ENCODE measurements at places on chromosomes 2 and 18. TPM values are rescaled to one million over a fixed set of nuclear protein-coding genes. Genes with fewer than 3 reads are reported as not detected.

The CHRND gene
- total RNA-seq = not detected

The MOGAT1 gene
- not detected for total RNA-seq

The SERPINB10 gene
- total RNA-seq = not detected

The POTEI gene
- not detected for total RNA-seq

The ATF2 gene
- 58.4 TPM for total RNA-seq

The CXCR1 gene
- 0.54 TPM for total RNA-seq

The RPRM gene
- total RNA-seq = not detected

The CHRNG gene
- not detected for total RNA-seq

The INPP1 gene
- total RNA-seq = 18.9 TPM

The GMCL1 gene
- total RNA-seq = 26.5 TPM

The IAH1 gene
- total RNA-seq = 71.3 TPM

The PLB1 gene
- 0.67 TPM for total RNA-seq

The BOD1L2 gene
- total RNA-seq = not detected

The FBLN7 gene
- total RNA-seq = 0.26 TPM

The MYO7B gene
- total RNA-seq = 0.26 TPM

The ITGB6 gene
- total RNA-seq = not detected

The CABYR gene
- total RNA-seq = 0.76 TPM

The CFAP65 gene
- not detected for total RNA-seq

The MC5R gene
- total RNA-seq = not detected

The UPP2 gene
- not detected for total RNA-seq

The FBXO48 gene
- 3.3 TPM for total RNA-seq

The PKDCC gene
- total RNA-seq = not detected

The UGT1A3 gene
- total RNA-seq = not detected

The SCN7A gene
- total RNA-seq = not detected

The IHH gene
- not detected for total RNA-seq

The ABCB11 gene
- not detected for total RNA-seq

The COL5A2 gene
- total RNA-seq = 4.6 TPM

The ZNF514 gene
- total RNA-seq = 12.0 TPM

The TMEM178A gene
- total RNA-seq = not detected

The SLC30A3 gene
- 0.38 TPM for total RNA-seq

The RAB6C gene
- total RNA-seq = 0.18 TPM

The INPP5D gene
- total RNA-seq = 152 TPM

The C2orf74 gene
- 7.8 TPM for total RNA-seq

All from activated CD8-positive, alpha-beta memory T cell treated with anti-CD3 and anti-CD28 coated beads, Interleukin-2, amount 10 ng/mL, durations not matched to agents 7 days and 5 days (primary cell).